HCEC 1CT (cell line): ENCODE measurements at places on chromosomes 2 and 18.

GRCh38 chr18:24762511-24762910, 302.1 kb downstream of the HRH4 start:
- no peak for DNase-seq

GRCh38 chr2:58896638-58897037, 655.5 kb upstream of the FANCL start:
- no peak for DNase-seq

GRCh38 chr18:78998371-78999071, 18.9 kb downstream of the SALL3 start:
- DNase-seq = no peak

DNA sequence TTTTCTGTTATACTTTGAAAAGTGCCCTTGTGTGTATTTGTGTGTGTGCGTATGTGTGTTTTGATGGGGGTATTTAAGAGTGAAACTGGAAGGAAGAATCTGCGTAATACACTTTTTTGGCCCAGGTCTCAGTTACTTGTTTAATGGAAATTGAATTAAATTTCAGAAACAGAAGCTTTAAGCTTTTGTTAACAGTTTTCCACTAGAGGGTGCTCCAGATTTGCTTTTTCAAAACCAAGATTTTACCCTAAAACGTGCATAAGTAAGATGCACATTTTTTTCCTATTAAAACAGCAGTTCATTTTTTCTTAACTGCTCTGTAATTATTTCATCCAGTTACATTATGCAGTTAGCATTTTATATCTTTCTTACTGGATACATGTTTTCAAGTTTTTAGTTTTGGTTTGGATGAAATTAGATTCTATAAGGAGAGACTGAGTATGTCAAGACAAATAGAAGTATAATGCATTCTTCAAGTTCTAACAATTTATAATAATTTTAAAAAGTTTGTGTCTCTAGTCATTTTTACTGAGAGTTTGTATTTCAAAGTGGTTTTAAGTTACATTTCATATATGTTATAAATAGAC, 97.2 kb downstream of the PIK3C3 start:
- DNase-seq = peak; percentile 30

- no peak for DNase-seq
These were observed 14.6 kb downstream of the TEX51 start for GRCh38 chr2:126913329-126913728.

DNA sequence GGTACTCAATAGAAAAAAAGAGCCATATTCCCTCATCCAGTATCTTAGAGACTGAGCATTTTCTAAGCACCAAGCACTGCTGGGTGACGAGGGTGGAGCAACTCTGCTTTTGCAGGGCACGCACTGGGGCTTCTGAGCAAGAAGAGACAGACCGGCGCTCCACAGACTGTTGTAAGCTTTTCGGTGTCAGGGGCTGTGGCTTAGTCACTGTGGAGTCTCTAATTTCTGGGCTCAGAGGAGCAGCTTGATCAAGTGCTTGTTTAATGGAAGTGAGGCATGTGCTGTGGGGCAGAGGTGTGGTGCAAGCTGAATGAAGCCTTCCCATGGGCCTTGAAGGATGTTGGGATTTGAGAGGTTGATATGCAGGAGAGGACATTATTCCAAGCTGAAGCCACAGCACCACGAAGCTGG, 227.1 kb downstream of the MYCN start:
- DNase-seq = no peak

DNA sequence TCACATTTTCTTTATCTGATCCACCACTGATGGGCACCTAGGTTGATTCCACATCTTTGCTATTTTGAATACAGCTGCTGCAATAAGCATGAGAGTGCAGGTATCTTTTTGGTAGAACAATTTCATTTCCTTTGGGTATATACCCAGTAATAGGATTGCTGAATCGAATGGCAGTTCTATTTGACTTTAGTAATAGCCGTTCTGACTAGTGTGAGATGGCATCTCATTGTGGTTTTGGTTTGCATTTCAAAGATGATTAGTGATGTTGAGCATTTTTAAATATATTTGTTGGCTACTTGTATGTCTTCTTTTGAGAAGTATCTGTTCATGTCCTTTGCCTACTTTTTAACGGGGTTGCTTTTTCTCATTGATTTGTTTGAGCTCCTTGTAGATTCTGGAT, 72.3 kb downstream of the CCDC138 start:
- peak; percentile 40 for DNase-seq

- DNase-seq = peak; percentile 40
These were observed 374.3 kb downstream of the SLC4A3 start for GRCh38 chr2:220001751-220002150.

DNA sequence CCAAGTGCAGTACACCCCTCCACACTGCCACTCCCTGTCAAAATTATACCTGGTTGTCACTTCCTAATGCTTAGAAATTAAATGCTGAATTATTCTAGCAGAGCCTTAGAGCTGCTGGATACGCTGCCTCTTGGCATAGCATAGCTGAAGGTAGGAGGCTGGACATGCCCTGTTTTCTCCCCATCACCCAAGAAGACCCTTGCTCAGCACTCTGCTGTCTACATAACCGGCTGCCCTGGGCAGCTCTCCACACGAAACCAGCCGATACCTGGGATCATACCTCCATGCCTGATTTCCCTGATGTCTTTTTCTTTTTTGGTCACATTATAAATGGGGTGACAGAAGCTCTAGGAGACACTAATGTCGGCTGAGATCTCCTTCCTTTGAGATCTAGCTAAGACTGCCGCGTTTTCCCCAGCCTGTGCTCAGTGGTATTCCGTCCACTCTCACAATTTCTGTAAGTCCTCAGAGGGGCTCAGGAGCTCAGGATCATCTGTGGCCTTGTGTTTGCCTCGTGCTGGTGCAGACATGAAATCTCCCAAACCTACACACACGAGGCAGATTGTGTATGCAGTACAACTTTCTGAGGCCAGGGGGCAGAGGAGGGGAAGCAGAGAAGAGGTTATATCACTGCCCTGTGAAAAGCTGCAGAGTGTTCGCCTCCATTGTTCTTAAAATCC, 13.5 kb upstream of the ZAP70 start:
- peak; percentile 42 for DNase-seq

DNA sequence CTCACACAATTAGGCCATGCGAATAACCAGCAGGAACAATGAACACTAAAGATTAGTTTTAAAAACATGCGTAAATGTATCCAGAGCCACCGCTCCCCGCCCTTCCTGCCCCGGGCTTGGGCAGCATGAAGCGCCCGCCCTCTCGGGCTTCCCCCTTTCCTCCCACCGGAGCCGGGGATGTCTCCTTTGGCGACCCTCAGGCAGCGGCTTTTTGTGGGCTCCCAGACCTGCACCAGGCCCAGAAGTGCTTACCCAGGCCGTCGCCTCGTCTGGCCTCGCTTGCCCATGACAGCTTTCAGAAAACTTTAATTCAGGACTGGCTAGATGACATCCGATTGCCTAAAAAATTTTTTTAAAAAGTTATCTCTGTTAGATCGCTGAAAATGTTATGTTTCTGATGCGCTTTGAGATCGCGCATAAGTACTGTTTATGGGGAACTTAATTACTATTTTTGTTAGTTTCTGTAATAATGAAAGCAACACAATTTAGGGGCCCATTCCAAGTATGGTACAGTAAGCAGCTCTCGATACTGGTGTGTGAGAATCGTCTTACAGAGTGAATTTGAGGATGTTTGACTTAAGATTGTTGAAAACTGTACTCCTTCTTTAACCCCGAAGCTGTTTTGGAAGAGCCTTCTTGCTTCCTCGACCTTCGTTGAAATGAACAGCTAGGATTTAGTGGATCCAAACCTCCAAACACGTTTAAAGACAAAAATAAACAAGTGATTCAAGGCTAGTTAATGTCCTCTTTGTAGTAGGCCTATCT, 1.1 kb downstream of the MAP3K20 start:
- DNase-seq = peak; percentile 48

DNA sequence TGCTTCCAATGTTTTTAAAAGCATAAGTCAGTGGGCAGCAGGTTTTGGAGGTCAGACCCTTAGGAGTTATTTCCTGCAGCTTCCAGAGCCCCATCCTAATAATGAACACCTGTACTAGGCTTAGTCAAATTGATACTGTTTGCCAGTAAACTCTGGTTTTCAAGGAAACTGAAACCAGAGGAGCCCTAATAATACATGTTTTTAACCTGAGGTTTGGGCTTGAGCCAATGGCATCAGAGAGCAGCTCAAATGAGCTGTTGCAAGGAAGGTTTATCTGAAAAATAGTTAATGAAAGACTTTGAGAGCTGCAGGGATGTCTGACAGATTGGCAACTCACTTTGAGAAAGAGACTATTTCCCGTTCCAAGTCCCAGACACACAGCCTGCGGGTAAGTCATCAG, 54.6 kb downstream of the DCC start:
- DNase-seq = no peak

- DNase-seq = no peak
These were observed 82.5 kb downstream of the MGAT5 start for GRCh38 chr2:134336352-134336751.

DNA sequence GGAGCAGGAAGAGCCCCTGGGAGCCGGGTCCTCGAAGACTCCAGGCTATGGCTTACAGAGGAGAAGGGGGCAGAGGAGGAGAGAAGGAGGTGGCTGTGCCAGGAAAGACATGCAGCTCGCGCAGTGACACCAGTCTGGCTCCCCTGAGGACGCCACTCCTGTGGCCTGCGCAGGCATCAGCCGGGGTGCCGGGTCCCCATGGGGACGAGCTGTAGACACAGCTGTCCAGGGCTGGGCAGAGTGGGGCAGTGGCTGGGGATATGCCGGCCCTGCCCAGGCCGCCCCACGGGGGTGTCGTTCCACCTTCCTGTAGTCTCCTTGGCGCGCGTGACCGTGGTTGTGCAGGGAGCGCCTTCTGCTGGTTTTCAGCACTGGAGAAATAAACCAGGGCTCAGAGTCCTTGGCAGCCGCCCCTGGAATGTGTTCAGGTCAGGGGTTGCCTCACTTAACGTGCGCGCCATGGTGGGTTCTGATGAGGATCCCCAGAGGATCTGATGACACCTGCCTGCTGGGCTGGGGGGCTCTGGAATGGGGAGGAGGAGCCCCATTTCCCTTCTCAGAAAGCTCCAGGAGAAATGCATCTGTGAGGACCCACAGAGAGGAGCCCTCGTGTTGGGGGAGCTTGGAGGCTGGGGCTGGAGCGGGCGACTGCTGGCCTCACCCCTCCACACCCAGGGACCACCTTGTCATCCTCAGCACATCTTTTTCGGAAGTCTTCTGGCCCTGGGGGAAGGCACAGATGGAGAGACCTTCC, 26.7 kb downstream of the RAMP1 start:
- DNase-seq = no peak

GRCh38 chr2:47134386-47135090, 20.6 kb downstream of the STPG4 start:
- peak; percentile 30 for DNase-seq

DNA sequence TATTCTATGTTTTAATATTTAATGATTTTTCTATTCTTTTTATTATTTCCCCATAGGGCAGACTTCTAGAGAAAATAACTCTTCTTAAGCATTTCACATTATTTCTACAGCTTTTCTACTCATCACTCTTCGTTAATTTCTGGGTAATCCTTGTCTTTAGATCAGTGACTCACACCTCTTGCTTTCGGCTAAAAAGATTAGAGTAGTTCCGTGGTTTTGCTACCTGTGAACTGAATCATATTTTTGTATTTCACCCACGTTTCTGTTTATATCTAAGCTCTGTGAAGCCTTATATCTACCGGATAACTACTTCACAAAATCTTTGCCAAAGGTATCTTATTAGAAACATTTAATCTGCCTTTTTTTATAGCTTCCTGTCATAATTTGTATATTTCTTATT, 685.5 kb upstream of the FSHR start:
- no peak for DNase-seq

DNA sequence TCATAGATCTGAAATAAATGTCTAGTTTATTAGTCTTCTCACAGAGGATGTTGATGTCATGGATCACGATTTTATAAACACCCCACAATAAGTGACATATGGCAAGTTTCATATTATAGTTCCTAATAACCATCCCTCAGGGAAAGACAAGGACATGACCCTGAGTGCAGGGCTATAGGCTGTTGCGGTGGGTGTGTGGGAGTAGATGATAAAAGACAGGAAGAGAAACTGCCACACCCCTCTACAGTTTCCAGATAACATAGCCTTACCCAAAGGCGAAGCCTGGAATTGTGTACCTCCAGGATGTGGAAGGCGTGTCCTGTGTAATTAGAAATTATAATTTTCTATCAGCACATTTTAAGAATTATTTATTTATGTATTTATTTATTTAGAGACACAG, 2.4 kb upstream of the NEDD4L start:
- DNase-seq = no peak

DNA sequence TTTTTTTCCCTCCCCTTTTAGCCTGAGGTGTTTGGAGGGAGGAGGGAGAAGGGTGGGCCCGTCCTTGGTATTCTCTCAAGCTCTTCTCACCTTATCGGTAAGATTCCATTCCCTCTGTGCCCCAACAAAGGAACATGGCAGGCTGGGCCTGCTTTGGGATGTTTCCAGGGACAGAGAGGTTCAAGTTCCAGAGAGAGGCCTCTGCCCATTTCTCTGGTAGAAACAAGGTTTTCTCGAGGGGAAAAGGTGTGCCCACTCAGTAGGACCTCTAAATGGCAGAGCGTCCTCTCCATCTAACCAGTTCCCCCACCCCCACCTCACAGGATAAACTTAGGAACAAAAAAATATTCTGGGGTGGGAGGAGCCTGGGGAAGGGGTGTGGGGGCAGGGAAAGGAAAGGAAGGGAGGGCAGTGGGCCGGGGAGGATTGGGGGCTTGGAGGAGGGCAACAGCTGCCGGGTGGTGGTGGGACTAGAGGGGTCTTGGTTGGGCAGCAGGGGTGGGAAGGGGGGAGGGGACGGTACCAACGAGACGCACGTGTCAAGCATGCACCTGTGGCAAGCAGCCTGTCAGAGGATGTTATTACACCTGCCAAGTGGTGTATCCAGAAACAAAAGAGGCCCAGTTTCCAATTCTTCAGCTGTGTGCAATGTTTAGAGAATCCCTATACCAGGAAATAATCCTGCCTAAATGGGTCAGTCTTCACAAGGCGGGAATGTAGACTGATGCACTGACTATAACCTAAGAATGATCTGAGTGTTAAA, 2.1 kb downstream of the PCBP1 start:
- DNase-seq = no peak

- DNase-seq = no peak
These were observed 34.3 kb upstream of the C18orf32 start for GRCh38 chr18:49521216-49521835.

DNA sequence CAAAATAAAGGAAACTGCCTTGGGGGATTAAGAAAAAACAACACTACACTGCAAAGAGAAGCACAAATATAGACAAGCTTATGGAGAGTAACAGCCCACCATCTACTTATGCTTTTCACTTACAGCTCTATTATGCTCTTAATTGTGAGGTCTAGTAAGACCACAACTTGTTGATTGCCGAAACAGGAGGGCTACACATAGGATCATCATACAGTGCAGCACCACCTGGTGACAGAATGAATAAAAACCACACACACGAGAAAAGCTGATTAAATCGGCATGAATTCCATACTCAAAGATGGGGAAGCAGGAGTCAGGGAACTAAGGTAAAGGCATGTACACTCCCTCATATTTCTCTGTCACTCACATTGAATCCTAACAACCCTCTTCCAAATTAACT, 259.2 kb downstream of the IKZF2 start:
- DNase-seq = peak; percentile 43

GRCh38 chr2:10544252-10544651, 96.1 kb upstream of the ODC1 start:
- DNase-seq = no peak
